ENCODE measurements at places on chromosomes 7 and 10. TPM values are rescaled to one million over a fixed set of nuclear protein-coding genes. Genes with fewer than 3 reads are reported as not detected.

DNA sequence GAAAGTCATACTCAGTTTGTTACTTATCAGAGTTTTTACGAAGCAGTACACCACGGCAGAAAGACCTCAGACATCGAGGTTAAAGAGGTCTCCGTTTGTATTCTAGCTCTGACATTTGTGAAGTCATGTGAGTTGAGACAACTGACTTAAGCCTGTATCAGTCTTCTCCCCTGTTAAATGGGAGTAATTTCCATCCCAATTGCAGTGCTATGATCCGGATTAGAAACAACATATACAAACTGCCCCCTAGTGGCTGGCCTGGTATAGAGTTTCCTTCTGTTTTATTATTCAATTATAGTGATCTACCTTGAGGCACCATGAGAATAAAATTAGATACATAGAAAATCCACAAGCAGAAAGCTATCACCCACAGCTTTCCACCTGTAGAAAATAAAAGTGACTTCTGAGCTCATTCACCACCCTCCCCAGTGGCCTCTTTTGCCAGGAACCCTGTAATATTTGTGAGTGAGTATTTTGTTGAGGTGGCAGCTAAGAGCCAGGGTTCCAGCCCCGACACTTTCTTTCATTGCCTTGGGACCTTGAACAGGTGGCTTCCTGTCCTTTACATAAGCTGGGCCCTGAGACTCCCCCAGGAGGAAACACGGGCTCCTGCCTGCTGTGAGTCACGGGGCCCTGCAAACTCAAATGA is 607.2 kb upstream of the MGMT start:
- no peak for DNase-seq

- no peak for DNase-seq
These were observed 15.8 kb downstream of the MET start for GRCh38 chr7:116687801-116688201.

CLDN4 gene
- total RNA-seq, result 8.1 TPM

TFEC gene
- total RNA-seq, result not detected

GRCh38 chr7:86898171-86898570 is 161.3 kb downstream of the ELAPOR2 start:
- DNase-seq, result no peak

VSTM2A gene
- not detected for total RNA-seq

GRK5 gene
- 14.8 TPM for total RNA-seq

PNPLA8 gene
- total RNA-seq, result 17.4 TPM

- peak; percentile 52 for DNase-seq
These were observed 12.2 kb downstream of the IGF2BP3 start for GRCh38 chr7:23458044-23458443.

GRCh38 chr7:120030876-120031275 is 242.1 kb upstream of the KCND2 start:
- DNase-seq, result no peak

DNA sequence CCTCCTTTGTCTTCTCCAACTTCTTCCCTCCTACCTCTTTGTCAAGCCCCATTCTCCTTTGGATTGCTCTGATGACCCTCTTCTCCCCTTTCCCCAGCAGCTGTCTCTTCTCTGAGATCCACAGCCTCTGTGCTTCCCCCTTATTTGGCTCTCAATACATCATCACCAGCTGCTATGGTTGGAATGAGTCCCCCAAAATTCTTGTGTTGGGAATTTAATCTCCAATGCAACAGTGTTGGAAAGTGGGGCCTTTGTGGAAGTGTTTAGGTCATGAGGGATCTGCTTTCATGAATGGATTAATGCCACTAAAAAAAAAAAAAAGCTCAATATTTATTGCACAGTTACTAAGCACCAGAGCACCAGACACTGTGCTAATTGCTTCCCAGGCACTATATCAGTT is 39.2 kb upstream of the FRMD4A start:
- DNase-seq, result no peak

GRCh38 chr10:75982611-75983369 is 551.4 kb downstream of the LRMDA start:
- peak; percentile 97 for DNase-seq

- no peak for DNase-seq
These were observed 155.7 kb downstream of the PRKAG2 start for GRCh38 chr7:151721236-151721635.

CPA4 gene
- 65.2 TPM for total RNA-seq

LIPM gene
- total RNA-seq, result 0.11 TPM

AKR1C1 gene
- 10.6 TPM for total RNA-seq

- no peak for DNase-seq
These were observed 300 bp downstream of the ARHGAP21 start for GRCh38 chr10:24723386-24723787.

- no peak for DNase-seq
These were observed 62.0 kb downstream of the SLIT1 start for GRCh38 chr10:97123765-97124164.

C10orf67 gene
- total RNA-seq, result 0.11 TPM

FGFBP3 gene
- 0.20 TPM for total RNA-seq

- DNase-seq, result no peak
These were observed 7.8 kb upstream of the TLX1 start for GRCh38 chr10:101123085-101123814.

DNA sequence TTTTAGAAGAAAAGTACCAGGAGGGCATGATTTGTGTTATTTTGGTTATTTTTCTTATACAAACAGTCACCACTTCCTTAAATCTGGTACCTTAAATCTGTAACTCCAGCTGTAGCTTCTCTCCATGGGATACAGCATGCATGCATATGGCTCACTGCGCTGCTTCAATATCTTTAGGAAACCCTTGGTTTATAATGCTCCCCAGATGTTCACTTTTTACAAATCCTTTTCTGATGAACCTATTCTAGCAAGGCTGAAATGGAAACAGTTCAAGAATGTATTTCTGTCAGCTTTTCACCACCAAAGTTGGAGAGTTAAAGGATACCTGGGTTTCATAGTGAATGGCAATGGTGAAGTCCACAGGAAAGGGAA is 50.9 kb downstream of the LAMB4 start:
- DNase-seq, result no peak

GRCh38 chr10:48946891-48947500 is 7.4 kb upstream of the LRRC18 start:
- DNase-seq, result no peak

DNA sequence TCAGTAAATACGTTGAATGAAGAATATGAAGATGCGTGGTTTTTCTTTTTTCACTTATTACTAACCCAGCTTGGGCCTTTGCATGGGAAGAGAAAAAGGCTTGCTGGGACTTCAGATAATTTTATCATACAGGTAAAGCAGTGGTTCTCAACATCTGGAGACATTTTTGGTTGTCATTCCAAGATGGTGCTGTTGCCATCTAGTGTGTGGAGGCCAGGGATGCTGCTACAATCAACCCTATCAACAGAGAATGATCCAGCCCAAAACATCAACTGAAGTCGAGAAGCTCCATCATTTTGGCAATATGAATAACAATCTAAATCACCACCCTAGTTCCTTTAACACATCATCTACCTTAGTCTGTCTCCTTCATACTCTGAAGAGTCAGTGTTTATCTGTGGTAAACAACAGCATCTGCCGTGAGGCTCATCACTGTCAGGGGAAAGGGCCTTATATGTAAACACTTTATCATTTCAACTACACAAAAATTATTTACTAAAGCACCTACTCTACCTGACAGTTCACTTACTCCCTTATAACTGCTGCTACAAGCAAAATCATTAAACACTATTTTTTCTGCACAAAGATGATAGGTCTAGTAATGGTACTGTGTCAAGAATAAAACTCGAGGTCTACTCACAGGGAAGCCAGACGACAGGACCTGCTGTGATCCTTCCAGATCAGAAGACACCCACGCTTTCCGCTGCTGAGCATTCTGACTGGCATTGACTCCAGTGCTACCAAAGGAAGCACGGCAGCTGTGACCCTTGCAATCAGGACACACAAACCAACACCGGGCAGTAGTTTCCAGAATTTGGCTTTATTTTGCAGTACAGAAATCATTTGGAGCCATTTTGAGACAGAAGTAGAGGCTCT is 48.6 kb downstream of the GDI2 start:
- DNase-seq, result peak; percentile 4

All from foreskin keratinocyte (primary cell).